ENCODE measurements at places on chromosomes 1 and 21. TPM values are rescaled to one million over a fixed set of nuclear protein-coding genes. Genes with fewer than 3 reads are reported as not detected.

GRCh38 chr1:1433804-1434130 is 1.7 kb upstream of the VWA1 start:
- H3K27me3 ChIP-seq: no peaks in the 10 kb centered on the region
- peaks cover 48% of the 10 kb centered on the region for H3K4me1 ChIP-seq
- H3K4me3 ChIP-seq: peak overlapping the region; percentile 40

- peaks cover 9% of the 10 kb centered on the region for H3K4me1 ChIP-seq
- H3K27me3 ChIP-seq: no peaks in the 10 kb centered on the region
- H3K27ac ChIP-seq: no peak overlapping the region
- no peak for DNase-seq
Measured at GRCh38 chr1:221747839-221748238, 6.0 kb upstream of the DUSP10 start.

- peaks cover 23% of the 10 kb centered on the region for H3K4me1 ChIP-seq
- no peak for DNase-seq
- peak overlapping the region; percentile 57 for H3K4me3 ChIP-seq
- no peaks in the 10 kb centered on the region for H3K27me3 ChIP-seq
Measured at GRCh38 chr1:31797216-31797615, 18.6 kb downstream of the SPOCD1 start.

GRCh38 chr1:78790174-78790573 is 140.5 kb downstream of the IFI44 start:
- H3K4me3 ChIP-seq: no peak overlapping the region
- no peaks in the 10 kb centered on the region for H3K27me3 ChIP-seq
- H3K27ac ChIP-seq: no peak overlapping the region
- DNase-seq: no peak
- no peaks in the 10 kb centered on the region for H3K4me1 ChIP-seq

DNA sequence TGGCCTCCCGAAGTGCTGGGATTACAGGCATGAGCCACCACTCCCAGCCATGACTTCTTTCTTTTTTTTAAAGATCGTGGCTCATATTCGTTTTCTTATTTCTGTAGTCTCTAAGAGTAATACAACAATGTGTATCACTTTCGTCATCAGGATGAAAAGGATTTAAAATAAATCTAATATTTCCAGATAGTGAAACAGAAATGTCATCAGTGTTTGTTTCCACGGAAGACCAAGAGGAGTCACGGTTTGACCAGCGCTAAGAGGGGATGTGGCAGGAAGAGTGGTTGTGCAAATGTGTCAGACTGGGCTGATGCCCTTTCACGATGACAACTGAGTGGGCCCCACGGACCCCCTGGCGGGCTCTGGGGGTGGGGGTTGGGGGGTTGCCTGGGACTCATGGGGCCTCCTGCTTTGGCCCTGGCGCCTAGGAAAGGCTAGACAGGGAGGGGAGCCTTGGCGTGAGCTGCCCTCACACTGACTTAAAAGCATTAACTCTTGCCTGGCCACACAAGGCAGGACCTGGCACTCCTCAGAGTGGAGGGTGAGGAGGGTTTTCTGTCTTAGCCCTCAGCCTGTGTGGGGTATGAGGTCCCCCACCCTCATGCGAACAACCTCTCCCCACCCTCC is 8.4 kb downstream of the SOX13 start:
- H3K4me3 ChIP-seq: no peak overlapping the region
- H3K4me1 ChIP-seq: peaks cover 65% of the 10 kb centered on the region
- H3K27me3 ChIP-seq: no peaks in the 10 kb centered on the region

DNA sequence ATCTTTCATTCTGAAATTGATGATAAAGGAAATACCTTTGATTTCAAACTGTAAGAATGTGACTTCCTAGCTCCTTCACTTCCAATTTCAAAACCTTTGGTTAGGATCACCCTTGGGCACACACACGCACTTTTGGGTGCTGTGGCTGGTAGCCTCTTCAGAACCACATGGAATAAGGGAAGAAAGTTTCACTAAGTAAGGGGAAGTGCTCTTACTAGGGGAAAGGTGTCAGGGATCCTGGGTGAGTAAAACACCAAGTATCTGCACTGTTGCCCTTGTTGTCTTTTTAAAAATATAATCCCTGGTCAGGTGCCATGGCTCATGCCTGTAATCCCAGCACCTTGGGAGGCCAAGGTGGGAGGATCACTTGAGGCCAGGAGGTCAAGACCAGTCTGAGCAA is 132.4 kb downstream of the SDCCAG8 start:
- H3K27me3 ChIP-seq: no peaks in the 10 kb centered on the region
- peak; percentile 13 for DNase-seq
- no peak overlapping the region for H3K4me3 ChIP-seq

- no peak overlapping the region for H3K27ac ChIP-seq
- H3K27me3 ChIP-seq: no peaks in the 10 kb centered on the region
Measured at GRCh38 chr1:176338877-176339276, 124.1 kb upstream of the PAPPA2 start.

DNA sequence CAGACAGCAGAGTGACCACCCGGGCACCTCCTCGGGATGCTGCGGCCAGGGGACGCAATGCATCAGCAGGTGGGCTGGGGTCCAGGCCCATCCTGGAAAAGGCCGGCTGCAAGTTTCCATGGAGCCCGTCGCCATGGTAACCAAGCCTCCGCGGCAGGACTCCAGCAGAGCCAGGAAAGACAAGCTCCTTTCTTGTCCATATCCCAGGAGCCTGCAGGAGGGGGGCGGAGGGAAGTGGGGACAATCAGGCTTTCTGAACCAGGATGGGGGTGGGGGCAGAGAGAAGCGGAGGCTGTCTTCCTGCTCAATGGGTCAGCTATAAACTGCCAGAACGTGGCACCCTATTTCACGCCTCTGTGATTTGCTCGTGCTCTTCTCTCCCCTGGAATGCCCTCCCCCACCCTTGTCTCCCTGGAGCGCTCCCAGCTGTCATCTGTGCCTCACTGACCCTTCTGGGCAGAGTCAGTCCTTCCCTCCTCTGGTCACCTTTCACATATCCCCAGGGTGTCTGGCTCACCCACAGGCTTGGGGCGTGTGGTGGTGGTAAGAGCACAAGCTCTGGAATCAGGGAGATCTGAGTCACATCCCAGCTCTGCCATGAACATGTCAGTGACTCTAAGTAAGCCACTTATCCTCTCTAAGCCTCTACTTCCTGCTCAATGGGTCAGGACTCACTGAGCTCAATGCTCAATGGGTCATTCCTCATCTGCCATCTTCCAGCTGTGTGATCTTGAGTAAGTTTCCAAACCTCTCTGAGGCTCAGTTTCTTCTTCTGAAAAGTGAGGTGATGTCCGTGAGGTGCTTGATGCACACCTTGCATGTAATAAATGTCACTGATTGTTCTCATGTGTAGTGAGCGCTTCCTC is 58.9 kb upstream of the LAPTM5 start:
- no peaks in the 10 kb centered on the region for H3K27me3 ChIP-seq
- H3K4me3 ChIP-seq: no peak overlapping the region
- H3K27ac ChIP-seq: no peak overlapping the region
- peaks cover 15% of the 10 kb centered on the region for H3K4me1 ChIP-seq
- no peaks in the 10 kb centered on the region for H3K36me3 ChIP-seq
- DNase-seq: peak; percentile 84

DNA sequence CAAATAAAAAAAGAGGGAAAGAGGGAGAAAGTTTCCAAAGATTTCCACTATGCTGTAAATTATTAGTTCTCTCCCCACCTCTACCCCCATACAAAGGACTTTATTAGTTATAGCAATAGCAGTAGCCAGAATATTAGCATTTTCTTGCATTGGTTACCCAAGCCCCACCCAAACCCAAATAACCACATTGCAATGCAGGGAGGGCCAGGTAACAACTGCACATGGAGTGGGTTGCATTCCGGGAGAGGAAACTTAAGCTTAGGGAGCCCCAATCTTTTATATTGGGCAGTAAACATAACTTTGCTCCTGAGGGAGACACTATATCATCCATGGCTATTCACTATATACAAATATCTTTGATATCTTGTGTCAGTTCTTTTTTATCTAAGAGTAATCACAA is 6.0 kb downstream of the ADIPOR1 start:
- H3K27ac ChIP-seq: no peak overlapping the region
- DNase-seq: no peak
- H3K4me3 ChIP-seq: no peak overlapping the region
- H3K4me1 ChIP-seq: peaks cover 42% of the 10 kb centered on the region
- H3K36me3 ChIP-seq: peaks cover 20% of the 10 kb centered on the region

GRCh38 chr1:24373044-24373443 is 40.5 kb downstream of the STPG1 start:
- peak overlapping the region; percentile 96 for H3K27ac ChIP-seq
- no peaks in the 10 kb centered on the region for H3K36me3 ChIP-seq

DNA sequence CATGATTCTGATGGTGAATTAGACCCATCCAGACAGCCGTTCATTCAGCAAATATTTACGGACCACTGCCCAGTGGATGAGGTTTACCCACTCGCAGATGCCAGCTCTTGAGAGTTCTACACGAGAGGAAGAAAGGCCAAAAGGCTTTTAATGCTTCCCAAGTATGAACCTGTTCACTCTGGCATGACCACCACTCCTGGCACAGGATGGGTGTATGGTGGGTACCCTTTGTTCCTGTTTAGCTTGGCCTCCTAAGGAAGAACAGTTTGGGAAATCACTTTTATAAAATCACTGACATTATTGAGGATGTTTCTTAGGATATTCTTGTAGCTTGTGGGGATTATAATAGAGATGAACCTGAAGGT is 67.2 kb downstream of the HMGB4 start:
- no peak for DNase-seq
- H3K36me3 ChIP-seq: no peaks in the 10 kb centered on the region
- no peak overlapping the region for H3K4me3 ChIP-seq
- no peaks in the 10 kb centered on the region for H3K4me1 ChIP-seq
- no peak overlapping the region for H3K27ac ChIP-seq

DNA sequence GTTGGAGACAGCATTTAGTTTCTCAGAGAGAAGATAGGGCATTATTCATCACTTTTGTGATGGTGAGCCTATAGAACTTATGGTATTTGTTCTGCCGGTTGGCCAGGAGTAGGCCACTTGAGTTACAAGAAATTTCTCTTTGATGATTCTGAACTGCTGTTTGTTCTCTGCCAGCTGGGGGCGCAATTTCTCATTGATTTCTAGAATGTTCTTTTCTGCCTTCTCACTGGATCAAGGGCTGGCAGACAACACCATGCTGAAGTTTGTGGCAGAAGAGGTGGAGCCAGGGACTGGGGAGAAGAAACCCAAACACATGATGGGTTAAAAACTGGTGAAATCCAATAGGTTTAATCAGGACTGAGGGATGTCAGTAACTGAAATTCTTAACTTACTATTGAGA is 360.6 kb downstream of the FAM72C start:
- H3K4me3 ChIP-seq: no peak overlapping the region
- H3K27ac ChIP-seq: no peak overlapping the region

DNA sequence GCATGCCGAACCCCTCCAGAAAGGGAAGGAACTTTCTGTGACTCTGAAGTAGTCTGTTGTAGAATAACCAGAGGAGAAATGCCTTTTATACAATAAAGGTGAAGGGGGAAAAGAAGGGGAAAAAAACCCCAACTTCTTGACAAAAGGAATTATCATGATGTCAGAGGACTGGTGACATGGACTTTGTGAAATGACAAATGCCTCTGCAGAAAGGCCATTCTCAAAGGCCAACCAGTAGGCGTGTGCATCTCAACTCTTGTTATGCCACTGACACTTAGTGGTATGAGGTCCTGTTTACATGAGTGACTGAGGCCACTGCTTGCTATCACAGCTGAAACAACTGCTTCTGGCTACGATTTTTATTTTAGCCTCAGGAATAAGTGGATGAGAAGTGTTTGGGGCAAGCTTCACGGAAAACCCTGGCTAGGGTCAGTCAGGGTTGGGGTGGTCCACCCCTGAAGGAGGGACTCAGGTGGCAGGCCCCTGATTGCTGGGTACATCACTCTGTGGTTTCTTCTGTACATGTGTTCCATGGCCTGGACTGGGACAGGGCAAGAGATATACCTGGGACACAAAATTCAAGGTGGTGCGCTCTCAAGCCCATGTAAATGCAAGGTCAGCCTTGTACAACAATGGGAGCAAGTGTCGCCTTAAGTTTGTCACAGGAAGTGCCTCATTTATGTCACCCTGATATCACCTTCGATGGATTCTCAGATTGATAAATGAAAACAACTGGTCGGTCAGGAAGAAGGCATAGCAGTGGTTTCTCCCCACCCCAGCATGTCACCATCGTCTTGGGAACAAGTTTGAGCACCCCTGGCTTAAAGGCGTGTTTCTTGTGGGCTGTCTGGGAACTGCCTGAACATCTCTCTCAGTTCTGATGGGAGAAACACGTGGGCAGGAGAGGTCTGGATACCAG is 12.4 kb downstream of the RUNX1 start:
- peaks cover 11% of the 10 kb centered on the region for H3K36me3 ChIP-seq
- H3K27ac ChIP-seq: no peak overlapping the region
- no peak for DNase-seq
- no peaks in the 10 kb centered on the region for H3K27me3 ChIP-seq
- H3K4me3 ChIP-seq: no peak overlapping the region
- H3K4me1 ChIP-seq: peaks cover 7% of the 10 kb centered on the region

- H3K4me1 ChIP-seq: peaks cover 13% of the 10 kb centered on the region
- H3K4me3 ChIP-seq: peak overlapping the region; percentile 71
- DNase-seq: peak; percentile 22
- no peak overlapping the region for H3K27ac ChIP-seq
- no peaks in the 10 kb centered on the region for H3K36me3 ChIP-seq
Measured at GRCh38 chr1:92484472-92485380, 2.0 kb downstream of the GFI1 start.

DNA sequence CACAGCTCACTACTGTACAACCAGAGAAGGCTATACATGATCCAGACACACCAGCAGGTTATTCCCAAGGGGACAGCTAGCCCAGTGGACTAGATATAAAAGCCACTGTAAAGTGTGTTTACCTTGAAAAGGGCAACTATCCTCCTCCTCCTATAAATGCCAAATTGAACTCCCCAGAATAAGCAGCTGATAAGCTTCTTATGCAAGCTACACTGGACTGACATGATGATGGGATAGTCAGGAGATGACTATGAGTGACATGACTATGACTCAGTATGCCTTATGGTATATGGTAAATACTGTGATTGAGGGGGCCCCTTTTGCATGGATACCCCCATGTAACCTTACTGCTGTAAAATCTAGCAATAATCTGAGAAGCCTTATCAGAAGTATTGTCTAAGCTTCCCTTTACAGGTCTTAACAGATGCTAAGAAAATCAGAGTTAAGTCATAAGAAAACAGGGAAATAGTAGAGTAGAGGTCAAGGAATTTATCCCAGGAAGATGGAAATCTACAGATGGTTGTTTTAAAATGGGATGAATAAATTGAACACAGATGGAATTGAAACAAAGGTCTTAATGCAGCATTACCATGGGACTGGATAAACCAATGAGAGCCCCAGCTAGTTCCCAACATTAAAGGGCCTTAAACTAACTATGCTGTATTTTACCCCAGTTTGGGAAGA is 55.8 kb downstream of the TRIM33 start:
- no peaks in the 10 kb centered on the region for H3K27me3 ChIP-seq
- H3K4me3 ChIP-seq: no peak overlapping the region
- H3K36me3 ChIP-seq: peaks cover 53% of the 10 kb centered on the region
- peak; percentile 74 for DNase-seq
- H3K27ac ChIP-seq: peak overlapping the region; percentile 58
- H3K4me1 ChIP-seq: peaks cover 27% of the 10 kb centered on the region

PIGR gene
- not detected for total RNA-seq

TMEM39B gene
- 7.7 TPM for total RNA-seq

DCST1 gene
- not detected for total RNA-seq

CFHR1 gene
- not detected for total RNA-seq

ITSN1 gene
- total RNA-seq: 45.6 TPM

KISS1 gene
- 6.0 TPM for total RNA-seq

OR2AK2 gene
- total RNA-seq: not detected

NBPF14 gene
- 32.1 TPM for total RNA-seq
